NCI-H460 (cell line): ENCODE measurements at places on chromosomes 7 and 10.

GRCh38 chr10:95121904-95122303 is 52.6 kb upstream of the CYP2C8 start:
- no peak for DNase-seq

DNA sequence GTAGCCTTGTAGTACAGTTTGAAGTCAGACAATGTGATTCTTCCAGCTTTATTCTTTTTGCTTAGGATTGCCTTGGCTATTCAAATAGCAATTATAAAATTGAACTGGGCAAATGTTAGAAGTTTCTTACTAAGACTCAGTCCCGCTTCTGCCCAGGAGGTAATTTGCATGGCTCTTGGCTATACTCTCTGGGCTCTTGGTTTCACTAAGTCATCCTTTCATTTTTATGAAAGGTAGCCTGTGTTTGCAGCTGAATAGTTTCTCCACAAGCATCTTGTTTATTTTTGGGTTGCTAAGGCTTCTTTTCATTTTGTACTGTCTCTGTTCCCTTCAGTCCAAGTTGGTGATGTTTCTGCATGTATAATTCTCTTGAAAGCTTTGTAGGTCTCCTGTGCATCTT is 340.6 kb downstream of the SH2D4B start:
- no peak for DNase-seq

DNA sequence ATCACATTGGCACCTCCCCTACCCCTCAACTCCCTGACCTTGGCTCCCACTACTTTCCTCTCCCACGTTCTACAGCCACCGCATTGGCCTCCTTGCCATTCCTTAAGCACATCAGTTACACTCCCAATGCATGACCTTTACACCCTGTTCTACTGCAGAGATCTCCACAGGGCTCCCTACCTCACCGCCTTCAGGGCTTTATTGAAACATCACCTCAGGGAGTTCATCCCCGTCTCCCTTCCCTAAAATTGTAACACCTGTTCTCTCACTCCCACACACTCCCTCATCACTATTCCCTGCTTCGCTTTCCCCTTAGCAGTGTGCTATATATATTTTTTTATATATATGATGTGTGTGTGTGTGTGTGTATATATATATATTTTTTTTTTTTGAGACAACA is 18.5 kb downstream of the CNNM1 start:
- no peak for DNase-seq

DNA sequence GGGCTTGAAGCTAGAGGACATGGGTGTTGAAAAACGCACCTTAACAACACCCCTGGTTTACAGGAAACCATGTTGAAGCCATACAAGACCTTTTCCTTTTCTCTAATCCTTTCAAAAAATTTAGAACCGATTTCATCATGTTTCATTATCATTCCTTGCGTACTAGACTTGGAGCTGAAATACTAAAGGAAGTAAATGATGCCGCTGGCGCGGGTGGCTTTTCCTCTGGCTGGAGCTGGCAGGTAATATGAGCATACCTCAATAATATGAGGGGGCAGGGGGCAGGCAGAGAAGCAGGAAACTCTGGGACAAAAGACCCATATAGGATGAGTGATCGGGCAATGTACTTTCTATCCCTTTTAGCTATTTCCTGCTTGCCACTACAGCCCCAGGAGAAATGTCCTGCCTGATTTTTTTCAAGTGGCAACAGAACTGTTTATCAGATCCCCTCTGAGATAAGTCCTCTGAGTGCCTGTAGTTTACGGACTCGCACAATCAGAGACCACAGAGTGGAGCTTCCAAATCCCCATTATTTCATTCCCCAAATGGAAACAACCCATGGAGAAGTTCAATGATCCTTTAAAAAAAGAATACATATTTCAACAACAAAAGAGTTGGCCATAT is 450.1 kb downstream of the KCNMA1 start:
- DNase-seq: no peak

- no peak for DNase-seq
Measured at GRCh38 chr10:78407966-78408365, 374.3 kb downstream of the RPS24 start.

GRCh38 chr10:4810092-4810491 is 15.9 kb upstream of the AKR1E2 start:
- no peak for DNase-seq

GRCh38 chr7:132226046-132226956 is 350.0 kb downstream of the PLXNA4 start:
- DNase-seq: no peak

- DNase-seq: no peak
Measured at GRCh38 chr10:98539578-98539977, 92.8 kb upstream of the HPS1 start.

DNA sequence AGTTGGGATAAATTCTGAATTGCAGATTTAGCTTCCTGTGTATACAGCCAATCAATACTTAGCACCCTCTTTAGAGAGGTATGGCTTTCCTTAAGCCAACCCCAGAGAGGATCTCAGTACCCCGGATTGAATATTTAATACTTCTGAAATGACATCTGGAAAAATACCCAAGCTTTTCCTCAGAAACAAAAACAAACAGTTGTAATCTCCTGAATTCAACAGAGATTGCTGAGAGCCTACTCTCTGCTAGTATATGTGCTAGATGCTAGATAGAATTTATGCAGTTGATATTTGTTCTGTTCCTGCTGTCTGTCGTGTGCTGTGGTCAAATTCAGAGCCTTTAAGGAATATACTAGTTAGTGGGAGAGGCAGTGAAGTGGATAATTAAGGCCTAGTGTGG is 21.1 kb downstream of the STARD3NL start:
- no peak for DNase-seq

DNA sequence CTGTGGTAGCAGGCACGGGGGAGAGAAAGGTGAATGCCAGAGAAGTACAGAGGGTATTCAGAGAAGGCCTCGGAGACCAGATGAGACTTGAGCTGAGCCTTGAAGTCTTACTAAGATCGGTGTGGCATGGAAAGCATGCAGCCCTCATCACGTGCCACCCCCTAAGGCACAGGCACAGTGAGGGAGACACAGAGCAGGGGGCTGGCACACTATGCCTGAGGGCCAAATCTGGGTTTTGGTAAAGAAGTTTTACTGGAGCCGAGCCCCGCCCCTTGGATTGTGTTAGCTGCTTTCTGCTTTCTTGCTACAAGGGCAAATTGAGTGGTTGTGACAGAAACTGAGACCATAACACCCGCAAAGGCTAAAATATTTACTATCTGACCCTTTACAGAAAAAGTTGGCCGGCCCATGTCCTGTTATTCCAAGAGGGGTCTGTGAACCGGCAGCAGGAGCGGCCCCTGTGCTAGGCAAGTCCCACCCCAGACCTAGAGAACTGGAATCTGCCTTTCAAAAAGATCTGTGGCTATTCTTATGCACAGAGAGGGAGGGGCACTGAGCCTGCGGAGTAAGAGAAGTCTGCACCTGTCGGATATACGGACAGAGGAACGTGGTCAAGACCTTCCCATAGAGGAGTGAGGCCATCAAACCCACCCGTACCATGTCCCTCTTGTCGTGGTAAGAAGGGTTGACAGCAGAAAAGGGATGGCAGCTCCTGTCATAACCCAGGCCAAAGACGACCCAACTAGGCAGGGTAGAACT is 109.3 kb upstream of the RHEB start:
- DNase-seq: no peak

DNA sequence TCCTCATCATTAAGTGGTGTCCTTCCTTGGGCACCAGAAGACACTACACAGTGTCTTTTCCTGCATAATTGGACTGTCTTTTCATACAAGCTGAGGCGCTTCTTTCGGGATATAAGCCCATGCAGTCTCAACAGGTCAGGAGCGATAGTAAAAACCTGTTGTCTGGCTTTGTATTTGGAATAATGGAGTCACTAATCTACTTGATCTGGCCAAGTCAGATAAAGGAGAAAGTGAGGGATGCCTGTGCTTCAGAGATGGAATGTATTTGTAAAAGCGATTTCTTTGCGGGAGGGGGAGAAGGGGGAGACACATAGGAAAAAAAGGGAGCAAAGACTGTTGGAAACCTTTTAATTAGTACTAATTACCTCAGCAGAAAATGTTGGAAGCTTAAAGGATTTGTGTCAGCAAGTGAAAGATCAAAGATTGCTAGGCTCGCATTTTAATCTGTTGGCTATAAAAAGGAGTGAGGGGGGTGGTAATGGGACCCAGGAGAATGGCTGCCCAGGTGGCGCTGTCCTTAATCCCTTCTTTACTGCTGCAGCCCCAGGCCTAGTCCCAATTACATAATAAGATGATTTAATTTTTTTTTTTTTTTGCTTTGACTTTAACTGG is 581.4 kb downstream of the LRMDA start:
- DNase-seq: no peak

DNA sequence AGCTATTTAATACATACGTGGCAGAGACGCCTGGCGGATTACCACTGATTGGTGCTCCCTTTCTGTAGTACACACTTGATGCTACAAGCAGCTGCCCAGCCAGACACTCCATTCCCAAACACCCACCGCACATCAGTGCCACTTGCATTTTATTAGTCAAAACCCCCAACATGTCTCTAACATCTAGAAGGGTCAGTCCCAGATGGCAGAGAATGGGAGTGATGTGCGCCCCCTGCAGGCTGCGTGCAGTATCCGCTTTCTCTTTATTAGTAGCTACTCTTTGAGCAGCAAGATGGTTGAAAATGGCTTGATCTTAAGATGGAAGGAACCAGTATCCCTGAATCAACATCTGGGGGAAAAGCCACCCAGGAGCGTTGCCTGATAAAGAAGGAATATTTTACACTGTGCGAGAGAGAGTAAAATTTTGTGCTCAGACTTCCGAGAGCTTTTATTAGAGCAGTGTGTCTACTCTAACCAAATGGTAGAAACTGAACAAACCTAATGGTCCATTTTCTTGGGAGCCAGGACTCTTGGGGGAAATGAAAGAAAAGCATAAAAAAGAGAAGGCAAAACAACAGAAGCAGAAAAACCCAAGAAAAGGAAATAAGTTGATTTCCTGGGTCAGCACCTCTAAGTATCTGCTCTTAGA is 78.3 kb downstream of the ST8SIA6 start:
- DNase-seq: peak; percentile 7

GRCh38 chr7:112869111-112869774 is 79.0 kb upstream of the TMEM168 start:
- DNase-seq: peak; percentile 27

DNA sequence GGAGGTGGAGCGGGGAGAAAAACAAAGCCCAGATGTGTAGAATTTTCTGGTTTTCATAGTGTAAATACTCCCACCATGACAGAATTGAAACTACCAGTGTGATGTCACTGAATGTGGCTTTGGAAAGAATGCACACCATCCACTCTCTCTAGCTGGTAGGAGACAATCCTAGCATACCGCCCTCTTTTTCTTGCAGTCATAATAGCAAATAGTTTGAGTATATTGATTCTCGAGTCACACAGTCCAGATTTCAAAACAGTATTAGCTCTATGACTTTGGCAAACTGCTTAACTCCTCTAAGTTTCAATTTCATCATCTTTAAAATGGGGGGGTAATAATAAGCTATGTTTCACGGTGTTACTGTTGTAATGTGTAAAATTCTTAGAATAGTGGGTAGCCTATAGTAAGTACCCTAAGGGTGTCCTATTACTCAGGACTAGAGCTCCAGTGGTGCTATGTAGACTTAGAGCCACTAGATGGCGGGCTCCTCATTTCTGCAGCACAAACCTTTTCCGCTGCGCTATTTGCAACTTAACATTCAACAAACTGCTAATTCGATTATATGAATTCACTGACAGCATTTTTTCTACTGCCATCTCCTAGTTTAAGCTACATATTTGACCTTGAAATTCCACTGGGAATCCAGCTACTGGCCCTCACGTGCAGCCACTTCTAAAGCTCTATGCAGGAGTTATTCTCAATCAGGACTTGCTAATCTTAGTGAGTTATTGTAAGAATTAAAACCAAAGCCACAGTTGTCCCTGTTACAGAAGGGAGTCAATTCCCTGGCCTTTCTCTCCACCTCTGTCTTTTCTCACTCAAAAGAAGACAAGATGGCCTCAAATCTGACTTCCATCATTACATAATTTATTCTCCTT is 18.7 kb downstream of the TAS2R40 start:
- peak; percentile 67 for DNase-seq

DNA sequence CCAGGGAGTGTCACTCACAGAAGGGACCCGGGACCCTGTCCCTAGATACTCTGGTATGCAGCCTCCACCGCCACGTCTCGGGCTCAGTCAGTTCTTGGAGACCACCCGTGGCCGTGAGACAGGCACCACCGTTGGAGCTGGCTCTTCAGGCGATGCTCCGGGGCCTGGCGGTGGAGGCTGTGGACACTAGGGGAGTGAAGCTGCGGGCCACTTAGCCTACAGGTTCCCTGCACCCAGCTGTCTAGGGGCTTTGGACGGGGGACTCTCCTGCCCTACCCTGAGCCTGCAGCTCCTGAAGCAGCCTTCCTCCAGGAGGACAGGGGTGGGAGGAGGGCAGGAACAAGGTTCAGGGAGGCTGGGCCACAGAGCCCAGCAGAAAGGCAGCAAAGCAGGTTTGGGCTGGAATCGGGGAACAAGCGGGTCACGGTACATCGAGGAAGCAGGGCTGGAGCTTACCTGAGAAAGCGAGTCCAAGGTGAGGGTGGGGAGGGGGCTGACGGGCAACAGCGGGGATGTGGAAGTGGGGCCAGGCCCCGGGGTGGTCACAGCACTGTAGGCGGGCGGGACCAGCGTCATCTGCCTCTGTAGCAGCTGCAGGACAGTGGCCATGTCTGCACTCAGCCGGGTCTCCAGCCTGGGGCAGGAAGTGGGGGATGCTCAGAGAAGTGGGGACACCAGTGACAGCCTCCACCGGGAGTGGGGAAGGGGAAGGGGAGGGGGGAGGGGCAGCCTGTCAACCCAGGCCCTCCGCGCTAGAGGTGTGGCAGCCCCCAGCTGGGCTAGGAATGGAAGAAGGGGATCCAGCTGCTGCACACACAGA is 31.5 kb downstream of the KCNH2 start:
- DNase-seq: no peak

- no peak for DNase-seq
Measured at GRCh38 chr7:22771872-22772228, 44.9 kb downstream of the IL6 start.

- DNase-seq: no peak
Measured at GRCh38 chr10:55024713-55025112, 223.7 kb upstream of the PCDH15 start.

GRCh38 chr10:63106111-63106755 is 26.9 kb upstream of the NRBF2 start:
- peak; percentile 54 for DNase-seq

GRCh38 chr10:74542077-74542476 is 284.3 kb upstream of the KAT6B start:
- no peak for DNase-seq

GRCh38 chr10:11646450-11646849 is 35.0 kb upstream of the USP6NL start:
- DNase-seq: no peak

DNA sequence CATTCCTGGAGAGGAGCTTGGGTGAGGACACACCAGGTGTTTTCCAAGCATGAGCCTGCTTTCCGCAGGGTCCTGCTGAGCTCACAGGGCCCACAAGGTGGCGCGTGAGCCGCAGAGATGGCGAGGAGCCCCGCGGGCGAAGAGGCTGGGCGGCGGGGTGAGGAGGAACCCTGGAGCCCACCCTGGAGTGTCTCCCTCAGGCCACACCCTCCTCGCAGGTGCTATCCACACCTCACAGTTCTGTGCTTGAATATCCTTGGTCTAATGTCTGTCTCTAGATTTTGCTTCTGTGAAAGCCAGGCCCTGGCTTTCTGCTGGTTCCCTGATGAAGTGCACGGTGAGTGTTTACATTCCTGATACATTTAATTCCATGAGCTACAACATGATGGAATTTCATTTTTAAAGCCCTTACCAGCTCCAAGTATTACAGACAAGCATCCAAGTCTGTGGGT is 433.6 kb downstream of the ACTR3B start:
- no peak for DNase-seq
